ENCODE measurements at places on chromosomes 13 and 19.

- peak; percentile 30 for DNase-seq
Measured at GRCh38 chr19:45638930-45639729, at the start of gene EML2. Gene EML2 (minus strand): TSS chr19:45639397. CDS start chr19:45639376, 21 bp downstream.

- DNase-seq: no peak
Measured at GRCh38 chr19:29815231-29815630, 3.4 kb downstream of the CCNE1 start.

GRCh38 chr19:4060621-4061177, 6.0 kb downstream of the ZBTB7A start:
- no peak for DNase-seq

DNA sequence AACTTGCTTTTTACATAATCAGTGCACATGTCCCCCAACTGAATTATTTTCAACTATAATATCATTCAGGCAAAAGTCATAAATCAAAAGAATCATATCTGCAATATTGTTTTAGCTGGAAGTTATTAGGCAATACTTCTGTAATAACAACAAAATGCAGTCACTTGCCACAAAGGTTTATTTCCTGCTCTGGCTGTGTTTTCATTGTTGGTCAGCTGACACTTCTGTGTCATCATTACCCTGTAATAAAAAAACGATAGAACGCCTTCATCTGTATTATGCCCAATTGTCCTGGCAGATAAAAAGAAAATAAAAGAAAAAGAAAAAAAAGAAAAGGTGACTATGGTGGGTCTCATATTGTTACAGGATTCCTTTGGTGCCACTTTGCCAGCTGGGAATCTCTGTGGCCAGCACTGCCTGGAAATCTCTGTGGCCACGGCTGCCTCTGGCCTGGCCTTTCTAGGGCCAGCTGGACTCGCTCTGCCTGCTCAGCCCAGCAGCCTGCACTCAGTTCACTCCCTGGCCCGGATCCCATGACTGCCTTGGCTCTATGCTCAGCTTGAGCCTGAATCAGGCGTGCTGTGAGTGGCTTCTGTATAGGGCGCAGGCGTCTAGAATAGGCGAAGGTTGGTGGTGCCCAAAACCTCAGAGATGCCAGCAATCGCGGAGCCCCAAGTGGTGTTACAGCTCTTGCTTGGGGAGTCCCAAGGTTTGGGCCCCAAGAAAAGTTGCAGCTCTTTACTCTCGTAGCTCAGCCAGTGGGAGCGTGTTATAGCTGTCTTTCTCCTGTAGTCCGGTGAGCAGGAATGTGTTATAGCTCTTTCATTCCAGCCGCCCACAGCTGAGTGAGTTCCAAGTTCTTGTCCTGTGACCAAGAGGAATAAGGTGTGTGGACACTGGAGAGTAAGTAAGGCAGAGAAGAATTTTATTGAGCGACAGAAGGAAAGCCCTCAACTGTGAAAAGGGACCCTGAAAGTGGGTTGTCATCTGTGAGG, 1227.1 kb downstream of the SLITRK1 start:
- DNase-seq: no peak

DNA sequence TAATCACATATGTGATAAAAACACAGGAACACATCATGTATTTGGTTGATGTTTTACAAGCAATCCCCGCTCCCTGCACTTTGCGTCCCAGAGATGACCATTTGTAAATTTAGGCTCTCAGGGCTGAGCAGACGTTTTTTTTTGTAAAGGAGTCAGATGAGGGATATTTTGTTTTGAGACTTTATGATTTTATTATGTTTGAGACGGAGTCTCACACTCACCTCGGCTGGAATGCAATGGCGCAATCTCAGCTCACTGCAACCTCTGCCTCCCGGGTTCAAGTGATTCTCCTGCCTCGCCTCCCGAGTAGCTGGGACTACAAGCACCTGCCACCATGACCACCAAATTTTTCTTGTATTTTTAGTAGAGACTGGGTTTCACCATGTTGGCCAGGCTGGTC, 1.4 kb downstream of the TLE6 start:
- DNase-seq: no peak

DNA sequence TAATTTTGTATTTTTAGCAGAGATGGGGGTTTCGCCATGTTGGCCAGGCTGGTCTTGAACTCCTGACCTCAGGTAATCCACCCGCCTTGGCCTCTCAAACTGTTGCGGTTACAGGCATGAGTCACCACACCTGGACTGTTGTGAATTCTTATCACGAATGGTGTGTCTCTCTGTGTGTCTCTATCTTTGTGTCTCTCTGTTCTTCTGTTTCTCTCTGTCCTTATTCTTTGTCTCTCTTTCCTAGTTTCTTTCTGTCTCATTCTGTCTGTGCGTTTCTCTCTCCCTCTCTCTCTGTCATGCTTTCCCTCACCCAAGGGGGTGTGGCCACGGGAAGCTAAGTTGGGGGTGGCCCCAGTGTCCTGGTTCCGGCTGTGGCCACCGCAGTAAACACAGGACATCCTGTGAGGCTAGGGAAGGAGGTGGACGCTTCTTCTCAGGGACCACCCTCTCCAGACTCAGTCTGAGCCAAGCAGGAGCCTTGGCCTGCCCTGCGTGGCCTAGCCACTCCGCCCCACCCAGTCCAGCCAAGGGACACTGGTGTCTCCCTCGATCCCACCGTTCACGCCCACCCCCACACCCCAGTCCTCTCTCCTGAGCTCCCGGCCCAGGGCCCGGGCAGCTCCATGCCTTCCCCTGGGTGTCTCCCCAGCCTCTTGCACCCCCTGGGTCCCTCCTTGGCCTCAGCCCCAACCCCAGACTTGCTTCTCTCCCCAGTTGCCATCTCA, 3.9 kb upstream of the PRX start:
- no peak for DNase-seq

DNA sequence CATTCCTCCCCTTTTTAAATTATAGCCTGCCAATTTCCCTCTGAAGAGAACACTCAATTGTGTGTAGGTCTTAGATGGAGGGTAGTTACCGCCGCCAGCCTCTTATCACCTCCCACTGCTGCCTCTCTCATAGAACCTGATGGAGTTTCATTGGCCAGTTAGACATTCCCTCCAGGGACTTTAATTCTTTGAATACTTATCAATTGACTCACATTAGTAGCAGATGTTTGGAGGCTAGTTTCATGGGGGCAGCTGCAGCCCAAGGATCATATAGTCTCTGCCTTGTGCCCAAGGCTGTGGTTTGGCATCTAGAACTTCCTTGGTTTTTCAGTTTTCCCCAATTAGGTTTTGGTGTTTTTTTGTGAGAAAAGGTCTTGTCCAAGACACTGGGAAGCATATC, 318.9 kb upstream of the HTR2A start:
- DNase-seq: no peak

DNA sequence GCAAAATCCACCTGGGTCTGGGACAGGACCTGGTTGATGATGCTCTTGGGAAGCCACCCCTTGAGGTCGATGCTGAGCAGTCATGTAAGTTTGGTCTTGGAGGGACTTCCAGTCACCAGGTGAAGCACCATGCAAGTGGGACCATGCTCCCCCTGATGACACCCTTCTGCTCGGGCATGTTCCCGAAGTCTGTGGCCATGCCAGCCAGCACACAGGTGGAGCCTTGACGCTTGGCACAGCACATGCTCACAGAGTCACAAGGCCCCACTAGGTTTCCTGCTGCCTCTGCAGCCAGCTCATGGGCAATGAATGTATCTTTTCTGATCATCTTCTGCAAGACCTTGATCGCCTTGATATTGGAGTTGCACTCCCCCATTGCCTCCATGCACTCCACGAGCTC, 1920.2 kb downstream of the PCDH9 start:
- DNase-seq: no peak

- no peak for DNase-seq
Measured at GRCh38 chr13:111860231-111860552, 206.8 kb upstream of the SOX1 start.

DNA sequence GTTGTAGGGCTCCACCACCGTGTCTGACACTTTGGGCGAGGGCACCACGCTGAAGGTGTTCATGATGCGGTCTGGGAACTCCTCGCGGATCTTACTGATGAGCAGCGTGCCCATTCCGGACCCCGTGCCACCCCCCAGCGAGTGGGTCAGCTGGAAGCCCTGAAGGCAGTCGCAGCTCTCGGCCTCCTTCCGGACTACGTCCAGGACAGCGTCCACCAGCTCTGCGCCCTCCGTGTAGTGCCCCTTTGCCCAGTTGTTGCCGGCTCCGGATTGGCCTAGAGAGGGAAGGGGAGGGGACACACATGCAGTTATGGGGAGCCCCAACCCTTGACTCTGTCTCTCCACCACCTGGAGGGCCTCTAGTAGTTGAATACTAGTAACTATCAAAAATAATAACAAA, 6.2 kb downstream of the TUBB4A start:
- DNase-seq: no peak

GRCh38 chr13:95713651-95714050, 36.7 kb downstream of the DNAJC3 start:
- no peak for DNase-seq

- no peak for DNase-seq
Measured at GRCh38 chr13:106723036-106723435, 155.1 kb upstream of the ARGLU1 start.

- DNase-seq: no peak
Measured at GRCh38 chr13:111399334-111399733, 78.9 kb downstream of the TEX29 start.

GRCh38 chr19:52735734-52736133, 890 bp upstream of the ZNF611 start:
- DNase-seq: no peak

DNA sequence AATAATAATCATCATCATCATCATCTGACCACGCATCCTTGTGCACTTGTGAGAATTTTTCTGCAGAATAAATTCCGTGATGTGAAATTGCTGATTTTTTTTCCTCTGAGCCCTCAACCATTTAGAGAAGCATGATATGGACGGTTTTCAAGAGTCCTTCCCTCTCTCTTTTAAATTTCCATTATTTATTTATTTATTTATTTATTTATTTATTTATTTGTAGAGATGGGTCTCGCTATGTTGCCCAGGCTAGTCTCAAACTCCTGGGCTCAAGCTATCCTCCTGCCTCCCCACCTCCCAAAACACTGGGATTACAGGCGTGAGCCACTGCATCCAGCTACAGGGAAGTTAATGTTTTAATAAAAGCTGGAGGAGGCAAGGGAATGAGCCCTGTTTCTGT, 39.6 kb downstream of the CACNA1A start:
- no peak for DNase-seq

DNA sequence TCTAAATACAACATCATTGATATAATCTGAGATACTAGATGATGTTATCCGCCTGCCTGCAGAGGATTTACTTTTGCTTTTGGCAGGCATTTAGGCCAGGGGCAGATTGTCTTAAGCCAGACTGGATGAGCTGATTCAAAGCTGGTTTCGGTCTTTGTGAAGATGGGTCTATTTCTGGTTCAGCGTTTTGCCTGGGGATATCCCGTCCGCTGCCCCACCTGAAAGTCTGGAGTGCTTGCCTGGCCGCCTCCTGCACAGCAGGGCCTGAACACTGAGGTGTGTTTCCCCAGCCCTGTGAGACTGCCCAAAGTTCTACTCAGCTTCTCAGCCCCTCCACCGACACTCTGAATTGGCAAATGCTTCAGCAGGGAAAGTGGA, 149.7 kb downstream of the KATNAL1 start:
- no peak for DNase-seq

DNA sequence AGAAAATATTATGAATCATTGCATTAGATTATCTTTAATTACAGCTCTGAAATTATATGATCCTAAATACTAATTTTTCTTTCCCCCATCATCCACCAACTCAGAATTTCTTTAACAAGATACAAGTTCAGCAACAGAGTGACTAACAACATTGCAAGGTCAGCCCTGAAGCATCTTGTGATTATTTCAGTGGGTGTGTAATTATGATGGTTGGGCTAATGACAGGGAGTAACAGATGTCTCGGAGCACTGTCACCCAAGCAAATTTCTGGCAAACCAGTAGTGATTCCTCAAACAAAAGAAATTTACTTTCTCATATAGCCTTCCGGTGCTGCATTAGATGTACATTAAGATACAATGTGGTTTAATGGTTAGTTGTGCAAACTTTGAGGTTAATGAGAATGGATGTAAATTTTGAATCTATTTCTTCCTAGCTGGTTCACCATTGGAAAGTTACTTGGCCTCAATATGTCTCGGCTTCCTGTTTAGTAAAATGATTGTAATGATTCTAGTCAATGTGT, 238.9 kb downstream of the ITGBL1 start:
- no peak for DNase-seq

DNA sequence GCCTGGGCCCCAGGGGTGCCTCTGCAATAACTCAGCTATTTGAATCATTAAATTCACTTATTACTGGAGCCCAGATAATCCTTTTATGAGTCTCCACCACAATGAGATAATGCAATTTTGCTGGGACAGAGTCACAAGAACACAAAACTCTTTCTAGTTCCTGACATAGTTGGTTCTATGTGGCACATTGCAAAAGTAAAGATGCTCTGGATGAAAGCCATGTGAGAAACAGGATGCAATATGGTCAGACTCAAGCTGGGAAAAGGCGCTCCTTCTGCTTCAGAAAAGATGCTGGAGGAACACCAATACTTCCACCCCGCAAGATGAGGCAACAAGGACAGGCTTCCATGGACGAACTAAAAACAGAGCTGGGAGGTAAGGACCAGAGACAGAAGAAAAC, 5.7 kb downstream of the ANKRD27 start:
- DNase-seq: no peak

DNA sequence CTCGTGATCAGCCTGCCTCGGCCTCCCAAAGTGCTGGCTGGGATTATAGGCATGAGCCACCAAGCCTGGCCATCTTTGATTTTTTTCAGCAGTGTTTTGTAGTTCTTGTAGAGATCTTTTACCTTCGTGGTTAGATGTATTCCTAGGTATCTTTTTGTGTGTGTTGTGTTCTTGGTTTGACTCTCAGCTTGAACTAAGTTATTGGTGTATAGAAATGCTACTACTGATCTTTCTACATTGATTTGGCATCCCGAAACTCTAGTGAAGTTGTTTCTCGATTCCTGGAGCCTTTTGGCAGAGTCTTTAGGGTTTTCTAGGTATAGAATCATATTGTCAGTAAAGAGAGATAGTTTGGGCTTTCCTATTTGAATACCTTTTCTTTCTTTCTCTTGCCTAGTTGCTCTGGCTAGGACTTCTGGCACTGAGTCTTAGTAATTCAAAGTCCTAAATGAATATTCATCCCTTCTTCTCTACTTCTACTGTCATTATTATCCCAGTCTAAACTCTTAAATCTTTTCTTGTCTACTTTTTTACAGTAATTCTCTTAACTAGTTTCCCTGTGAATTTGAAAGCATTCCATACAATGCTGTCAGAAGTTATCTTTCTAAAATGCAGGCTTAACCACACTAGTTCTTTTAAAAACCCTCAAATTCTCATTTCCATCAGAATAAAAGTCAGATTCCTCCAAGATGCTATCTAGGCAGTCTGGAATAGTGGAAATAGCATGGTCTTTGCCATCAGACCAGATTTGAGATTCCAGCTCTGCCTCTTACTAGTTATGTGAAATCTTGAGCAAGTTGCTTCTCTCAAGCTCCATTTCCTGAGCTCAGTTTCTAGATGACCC, 7.0 kb downstream of the GPR18 start:
- no peak for DNase-seq

- no peak for DNase-seq
Measured at GRCh38 chr13:29582171-29582570, 13.3 kb downstream of the SLC7A1 start.

DNA sequence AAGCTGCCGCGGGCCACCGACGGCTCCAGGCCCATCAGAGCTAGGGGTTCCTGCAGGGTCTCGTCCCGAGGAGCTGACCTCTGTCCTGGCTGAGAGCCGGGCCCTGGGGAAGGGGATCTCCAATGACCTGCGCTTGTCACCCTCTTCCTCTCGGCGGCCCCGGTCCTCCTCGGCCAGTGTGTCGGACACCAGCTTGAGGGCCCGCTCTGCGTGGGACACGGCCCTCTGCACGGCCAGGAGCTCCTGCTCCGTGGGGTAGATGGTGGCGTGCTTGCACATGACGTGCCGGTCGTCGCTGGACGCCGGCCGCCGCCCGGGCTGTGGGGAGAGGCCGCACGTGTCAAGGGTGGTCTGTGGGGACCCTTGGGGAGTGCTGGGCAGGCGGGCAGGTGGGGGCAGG, 32.7 kb upstream of the MATK start:
- no peak for DNase-seq

All from activated CD4-positive, CD25-positive, alpha-beta regulatory T cell (primary cell).